ENCODE measurements at places on chromosomes 7 and 10.

- DNase-seq, result no peak
Observed at GRCh38 chr7:158323741-158324396, 263.8 kb downstream of the PTPRN2 start.

DNA sequence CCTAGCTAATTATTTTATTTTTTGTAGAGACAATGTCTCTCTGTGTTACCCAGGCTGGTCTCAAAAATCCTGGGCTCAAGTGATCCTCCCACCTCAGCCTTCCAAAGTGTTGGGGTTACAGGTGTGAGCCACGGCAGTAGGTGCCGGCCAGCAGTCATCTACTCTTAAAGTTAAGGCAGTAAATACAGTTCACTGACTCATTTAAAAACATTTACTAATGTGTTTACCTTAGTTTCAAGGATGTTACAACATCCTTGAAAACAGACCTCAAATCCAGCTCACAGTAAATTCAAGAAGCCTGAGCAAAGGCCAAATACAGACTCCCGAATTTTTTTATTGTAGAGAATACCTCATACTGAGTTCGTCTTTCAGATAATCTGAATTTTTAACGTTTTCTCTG, 29.6 kb upstream of the ABCB4 start:
- no peak for DNase-seq

DNA sequence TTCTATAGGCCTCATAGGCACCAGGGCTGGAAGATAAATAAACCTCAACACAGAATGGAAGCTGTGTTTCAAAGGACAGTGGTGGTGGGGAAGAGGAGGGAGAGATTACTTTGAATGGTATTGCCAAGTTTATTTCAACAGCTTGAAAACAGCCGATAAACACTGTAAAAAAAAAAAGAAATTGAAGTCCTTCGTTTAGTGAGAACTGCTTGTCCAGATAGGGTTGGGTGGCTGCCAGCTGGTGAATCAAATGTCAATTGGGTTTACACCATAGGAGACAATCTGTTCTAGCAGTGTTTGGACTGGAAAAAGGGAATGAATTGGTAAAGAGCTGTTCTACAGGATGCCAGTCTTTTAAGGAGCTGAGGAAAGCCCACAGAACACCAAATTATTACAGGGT, 254.8 kb downstream of the PHF14 start:
- DNase-seq, result no peak

GRCh38 chr7:69228212-69228811, 370.0 kb upstream of the AUTS2 start:
- no peak for DNase-seq

DNA sequence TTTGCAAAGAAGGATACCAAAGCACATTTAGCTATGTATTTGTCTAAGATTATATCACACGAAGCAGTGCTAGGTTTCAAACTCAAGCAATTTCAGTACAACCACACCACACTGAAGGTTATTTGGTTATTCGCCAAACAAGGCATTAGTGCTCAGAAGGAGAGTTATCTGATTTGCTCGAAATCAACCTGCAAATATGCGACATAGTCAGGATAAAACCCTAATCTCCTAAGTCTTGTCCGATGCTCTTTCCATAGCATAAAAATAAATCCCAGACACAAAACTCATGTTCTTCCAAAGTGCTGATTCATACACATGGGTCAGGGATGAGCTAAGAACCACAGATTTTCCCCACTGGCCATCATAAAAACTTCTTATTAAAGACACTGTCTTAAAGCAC, 1288.0 kb upstream of the SORCS1 start:
- no peak for DNase-seq

DNA sequence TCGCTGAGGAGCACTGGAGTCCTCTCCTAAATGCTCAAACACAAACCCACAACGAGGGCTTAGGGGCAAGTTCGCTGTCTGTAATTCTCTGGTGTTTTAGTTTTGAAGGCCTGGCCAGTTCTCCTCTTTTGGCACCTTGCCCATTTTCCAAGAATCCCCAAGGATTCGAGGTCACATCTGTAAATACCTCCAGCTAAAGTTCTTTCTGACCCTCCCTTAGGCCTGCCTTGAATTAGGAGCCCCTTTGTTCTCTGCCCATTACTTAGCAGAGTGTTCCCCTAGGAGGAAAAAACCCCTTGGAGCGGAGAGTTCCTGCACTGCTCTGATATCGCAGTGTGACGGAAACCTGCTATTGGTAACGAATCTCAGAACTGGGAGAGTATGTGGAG, 743 bp upstream of the PYROXD2 start:
- no peak for DNase-seq

GRCh38 chr7:44226396-44226753, 25.6 kb downstream of the YKT6 start:
- no peak for DNase-seq

GRCh38 chr7:37065779-37066271, 341.5 kb upstream of the AOAH start:
- DNase-seq, result peak; percentile 35

DNA sequence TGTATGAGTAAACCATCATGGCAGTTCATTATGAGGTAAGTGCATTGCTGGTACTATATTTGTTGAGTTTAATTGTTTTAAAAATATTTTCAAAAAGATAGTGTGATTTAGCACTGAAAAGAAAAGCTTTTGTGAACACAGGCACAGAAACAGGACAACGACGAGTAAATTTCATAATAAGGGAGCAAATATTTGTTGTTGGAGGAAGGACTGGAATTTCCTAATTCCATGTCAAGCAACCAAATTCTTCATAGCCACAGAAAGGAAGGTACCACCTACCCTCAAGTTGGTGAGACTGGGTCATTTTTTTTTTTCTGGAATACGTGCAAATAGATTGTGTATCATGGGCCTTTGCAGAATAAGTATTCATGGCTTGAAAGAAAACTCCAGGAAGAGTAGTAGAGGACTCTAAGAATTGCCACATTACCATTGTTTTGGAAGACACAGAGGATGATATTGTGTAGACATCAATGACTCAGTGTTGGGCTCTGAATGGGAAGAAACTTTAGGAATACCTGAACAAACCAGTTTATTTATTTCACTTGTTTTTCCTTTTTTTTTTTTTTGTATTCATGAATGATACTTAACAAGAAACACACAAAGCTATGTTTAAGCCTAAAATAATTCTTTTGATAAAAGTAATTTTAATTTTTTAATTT, 7.8 kb downstream of the UBE2D4 start:
- DNase-seq, result no peak

DNA sequence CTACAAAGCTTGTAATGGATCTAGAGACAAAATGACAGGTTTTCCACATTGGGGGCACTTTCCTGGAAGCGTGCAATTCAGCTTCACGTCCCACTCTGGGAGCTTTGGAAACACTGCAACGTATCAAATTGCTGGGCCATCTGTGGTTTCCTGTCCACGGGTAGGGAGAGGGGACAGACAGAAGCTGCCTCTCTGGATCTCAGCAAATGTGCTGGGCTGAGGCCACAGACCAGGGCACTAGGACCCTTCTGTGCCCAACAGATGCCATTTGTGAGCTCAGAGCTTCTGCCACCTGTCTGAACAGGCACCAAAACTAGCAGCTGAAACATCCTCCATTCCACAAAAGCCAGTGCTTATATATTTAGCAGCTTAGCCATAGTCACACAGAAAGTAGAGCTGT, 40.9 kb upstream of the FRMD4A start:
- DNase-seq, result no peak

DNA sequence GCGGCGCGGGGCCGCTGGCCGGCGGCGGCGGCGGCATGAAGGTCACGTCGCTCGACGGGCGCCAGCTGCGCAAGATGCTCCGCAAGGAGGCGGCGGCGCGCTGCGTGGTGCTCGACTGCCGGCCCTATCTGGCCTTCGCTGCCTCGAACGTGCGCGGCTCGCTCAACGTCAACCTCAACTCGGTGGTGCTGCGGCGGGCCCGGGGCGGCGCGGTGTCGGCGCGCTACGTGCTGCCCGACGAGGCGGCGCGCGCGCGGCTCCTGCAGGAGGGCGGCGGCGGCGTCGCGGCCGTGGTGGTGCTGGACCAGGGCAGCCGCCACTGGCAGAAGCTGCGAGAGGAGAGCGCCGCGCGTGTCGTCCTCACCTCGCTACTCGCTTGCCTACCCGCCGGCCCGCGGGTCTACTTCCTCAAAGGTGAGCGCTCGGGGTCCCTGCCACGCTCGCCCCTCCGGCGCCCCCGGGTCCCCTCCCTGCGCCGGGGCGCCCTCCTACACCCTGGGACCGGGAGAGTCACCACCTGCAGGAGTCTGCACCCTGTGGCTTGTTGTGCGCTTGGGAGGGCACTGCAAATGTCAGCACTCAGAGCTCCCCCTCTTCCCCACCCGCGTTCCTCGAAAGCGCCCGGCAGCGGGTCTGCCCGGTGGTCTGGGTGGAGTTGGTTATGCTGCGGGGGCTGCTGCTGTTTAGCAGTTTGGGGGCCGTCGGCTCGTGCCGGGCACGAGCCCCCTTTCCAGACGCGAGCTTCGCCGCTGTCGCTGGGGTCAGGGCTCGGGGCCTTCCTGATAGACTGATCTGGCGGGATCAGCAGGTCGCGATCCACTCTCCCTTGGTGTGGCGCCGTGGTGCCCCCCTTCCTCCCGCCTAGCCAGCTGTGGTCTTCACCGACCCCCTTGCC, 627 bp downstream of the DUSP5 start:
- DNase-seq, result peak; percentile 69

- DNase-seq, result no peak
Observed at GRCh38 chr10:110344622-110345021, 39.9 kb upstream of the SMNDC1 start.

DNA sequence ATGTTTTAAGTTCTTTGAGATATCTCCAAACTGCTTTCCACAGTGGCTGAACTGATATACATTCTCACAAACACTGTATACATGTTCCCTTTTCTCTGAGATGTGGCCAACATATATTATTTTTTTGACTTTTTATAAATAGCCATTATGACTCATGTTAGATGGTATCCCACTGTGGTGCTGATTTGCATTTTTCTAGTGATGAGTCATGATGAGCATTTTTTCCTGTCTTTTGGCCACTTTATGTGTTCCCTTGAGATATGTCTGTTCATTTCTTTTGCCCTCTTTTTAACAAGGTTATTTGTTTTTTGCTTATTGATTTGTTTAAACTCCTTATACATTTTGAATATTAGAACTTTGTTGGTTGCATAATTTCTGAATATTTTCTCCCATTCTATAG, 1055.1 kb downstream of the NXPH1 start:
- no peak for DNase-seq

- no peak for DNase-seq
Observed at GRCh38 chr10:34018129-34018528, 683.7 kb upstream of the NRP1 start.

DNA sequence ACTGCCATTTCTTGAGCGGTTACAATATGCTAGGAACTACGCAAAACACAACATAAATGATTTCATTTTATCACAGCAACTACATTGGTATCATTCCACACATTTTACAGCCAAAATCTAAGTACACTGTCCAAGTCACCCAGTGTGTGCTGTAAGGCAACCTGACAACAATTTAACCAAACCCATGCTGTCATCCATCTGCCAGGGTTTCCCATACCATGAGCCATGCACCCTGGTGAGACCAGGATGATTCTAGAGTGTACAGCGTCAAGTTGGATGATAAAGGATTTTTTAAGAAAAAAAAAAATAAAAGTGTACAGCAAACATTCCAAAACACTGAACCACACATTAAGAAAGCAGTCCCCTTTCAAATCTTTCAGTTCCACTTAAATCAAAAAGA, 52.9 kb downstream of the PIK3AP1 start:
- no peak for DNase-seq

DNA sequence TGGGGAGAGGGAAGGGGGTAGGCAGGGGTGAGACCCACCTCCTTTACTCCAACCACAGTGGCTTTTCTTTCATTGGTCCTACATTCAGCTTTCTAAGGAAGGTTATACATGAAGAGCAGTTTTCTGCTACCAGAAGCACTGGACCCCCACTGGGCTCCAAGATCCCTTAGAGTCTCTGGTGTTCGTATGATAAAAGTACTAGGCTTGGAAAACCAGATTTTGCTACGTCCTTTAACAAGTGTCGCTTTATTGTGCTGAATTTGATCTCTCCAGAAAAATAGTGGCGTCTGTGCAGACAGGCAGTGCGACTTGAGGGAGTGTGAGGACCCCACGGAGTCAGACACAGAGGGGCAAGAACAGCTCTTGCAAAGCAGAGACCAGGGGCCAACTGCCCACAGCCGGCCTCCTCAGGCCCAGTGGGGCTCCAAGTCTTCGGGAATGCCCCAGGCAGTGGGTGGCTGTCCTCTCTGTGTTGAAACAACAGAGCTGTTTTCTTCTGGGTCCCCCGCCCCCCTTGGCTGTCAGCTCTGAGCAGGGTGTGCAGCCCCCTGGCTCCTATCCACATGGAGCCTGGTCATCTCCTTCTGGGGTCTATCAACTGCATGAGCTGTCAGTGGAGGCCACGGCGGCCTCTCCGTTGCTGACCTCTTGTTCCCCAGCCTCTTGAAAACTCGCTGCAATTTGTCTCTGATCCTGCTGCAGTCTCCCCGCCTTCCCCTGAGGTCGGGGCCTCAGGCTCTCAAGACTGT, 333.2 kb downstream of the RPS24 start:
- no peak for DNase-seq

- no peak for DNase-seq
Observed at GRCh38 chr7:155531681-155532080, 14.7 kb downstream of the CNPY1 start.

- DNase-seq, result no peak
Observed at GRCh38 chr7:66182920-66183319, 22.2 kb upstream of the TPST1 start.
